ENCODE measurements at places on chromosomes 13 and 19. TPM values are rescaled to one million over a fixed set of nuclear protein-coding genes. Genes with fewer than 3 reads are reported as not detected.

- DNase-seq: no peak
Observed at GRCh38 chr19:21699197-21699596, 68.2 kb downstream of the ZNF100 start.

DNA sequence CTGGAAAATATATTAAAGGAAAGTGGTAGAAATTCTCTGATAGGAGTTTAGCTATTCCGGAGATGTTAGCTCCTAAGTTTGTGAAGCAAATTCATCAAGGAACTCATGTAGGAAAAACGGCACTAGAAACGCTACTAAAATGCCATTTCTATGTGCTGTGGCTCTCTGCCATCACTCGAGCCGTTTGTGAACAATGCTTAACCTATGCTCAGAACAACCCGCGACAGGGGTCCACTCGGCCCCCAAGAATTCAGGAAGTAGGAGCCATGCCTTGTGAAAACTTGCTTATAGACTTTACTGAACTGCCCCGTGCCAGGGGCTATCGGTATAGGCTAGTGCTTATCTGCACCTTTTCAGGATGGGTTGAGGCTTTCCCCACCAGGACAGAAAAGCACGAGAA is 14.2 kb upstream of the SLC15A1 start:
- DNase-seq: no peak

- DNase-seq: no peak
Observed at GRCh38 chr13:44140888-44141724, 232.5 kb upstream of the SERP2 start.

The SPRED3 gene
- 0.90 TPM for total RNA-seq

GRCh38 chr13:114167426-114167825 is 11.6 kb upstream of the CFAP97D2 start:
- no peak for DNase-seq

DNA sequence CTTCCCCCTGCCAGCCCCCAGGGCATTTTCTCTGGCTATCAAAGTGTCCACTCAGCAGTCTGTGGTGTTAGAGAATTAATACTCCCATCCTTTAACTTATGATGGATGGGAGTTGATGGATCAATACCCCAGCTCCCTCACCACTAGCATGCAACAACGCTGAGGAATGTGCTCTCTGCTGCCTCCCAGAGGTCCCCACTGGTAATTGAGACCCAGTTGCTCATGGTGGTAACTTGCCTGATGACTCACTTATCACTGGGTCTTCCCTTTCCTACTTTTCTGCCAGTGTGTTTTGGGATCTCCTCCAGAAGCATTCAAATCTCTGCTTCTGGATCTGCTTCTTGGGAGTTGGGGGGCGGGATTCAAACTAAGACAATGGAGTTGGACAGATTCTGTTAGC is 20.3 kb upstream of the CACNA1A start:
- DNase-seq: peak; percentile 25

The ZNF570 gene
- 5.3 TPM for total RNA-seq

DNA sequence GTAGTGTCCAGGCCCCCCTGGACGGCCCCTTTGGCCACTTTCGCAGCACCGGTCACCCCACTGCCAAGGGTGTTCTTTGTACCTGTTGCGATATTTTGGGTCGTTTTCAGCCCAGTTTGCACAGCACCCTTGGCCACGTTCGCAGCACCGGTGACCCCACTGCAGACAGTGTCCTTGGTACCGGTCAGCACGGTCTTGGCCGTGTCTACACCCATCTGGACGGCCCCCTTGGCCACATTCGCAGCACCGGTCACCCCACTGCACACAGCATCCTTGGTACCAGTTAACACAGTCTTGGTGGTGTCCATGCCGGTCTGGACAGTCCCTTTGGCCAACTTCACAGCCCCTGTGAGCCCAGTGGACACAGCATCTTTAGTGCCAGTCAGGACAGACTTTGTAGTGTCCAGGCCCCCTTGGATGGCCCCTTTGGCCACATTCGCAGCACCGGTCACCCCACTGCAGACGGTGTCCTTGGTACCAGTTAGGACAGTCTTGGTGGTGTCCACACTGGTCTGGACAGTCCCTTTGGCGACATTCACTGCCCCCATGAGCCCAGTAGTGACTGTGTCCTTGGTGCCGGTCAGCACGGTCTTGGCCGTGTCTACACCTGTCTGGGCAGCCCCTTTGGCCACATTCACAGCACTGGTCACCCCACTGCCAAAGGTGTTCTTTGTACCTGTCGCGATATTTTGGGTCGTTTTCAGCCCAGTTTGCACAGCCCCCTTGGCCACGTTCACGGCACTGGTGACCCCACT is 6.8 kb downstream of the PLIN4 start:
- DNase-seq: no peak

The RDH8 gene
- total RNA-seq: not detected

The KLF5 gene
- total RNA-seq: 5.4 TPM

The RGL3 gene
- not detected for total RNA-seq

DNA sequence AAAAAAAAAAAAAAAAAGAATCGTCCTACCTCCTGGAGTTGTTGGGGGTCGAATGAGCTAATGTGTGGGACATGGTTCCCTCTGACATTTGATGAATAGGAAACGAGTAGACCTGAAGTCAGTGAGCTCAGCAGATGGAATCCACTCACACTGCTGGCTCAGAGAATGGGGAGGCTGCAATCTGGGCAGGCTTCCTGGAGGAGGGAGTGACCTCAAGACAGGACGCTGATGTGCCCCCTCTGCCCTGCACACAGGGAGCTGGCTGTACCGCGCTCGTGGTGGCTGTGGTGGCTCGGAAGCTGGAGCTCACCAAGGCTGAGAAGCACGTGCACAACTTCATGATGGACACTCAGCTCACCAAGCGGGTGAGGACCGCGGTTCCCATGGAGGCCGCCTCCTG is 19.8 kb upstream of the ARRDC2 start:
- no peak for DNase-seq

The SLC25A30 gene
- total RNA-seq: 19.0 TPM

The SLC44A2 gene
- 112 TPM for total RNA-seq

- no peak for DNase-seq
Observed at GRCh38 chr13:57425531-57425930, 206.0 kb upstream of the PCDH17 start.

GRCh38 chr13:111456452-111457230 is 136.2 kb downstream of the TEX29 start:
- DNase-seq: no peak

DNA sequence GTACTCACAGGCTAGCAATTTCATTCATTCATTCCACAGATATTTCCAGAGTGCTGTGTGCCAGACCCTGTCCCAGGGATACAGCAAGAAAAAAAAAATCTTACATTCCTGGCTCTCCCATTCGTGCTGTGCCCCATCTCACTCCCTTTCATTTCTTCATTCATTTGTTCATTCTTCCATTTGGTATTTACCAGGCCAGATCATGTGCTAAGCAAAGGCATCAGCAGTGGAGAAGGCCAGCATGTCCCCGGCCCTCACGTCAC is 2.3 kb downstream of the MAP3K10 start:
- no peak for DNase-seq

DNA sequence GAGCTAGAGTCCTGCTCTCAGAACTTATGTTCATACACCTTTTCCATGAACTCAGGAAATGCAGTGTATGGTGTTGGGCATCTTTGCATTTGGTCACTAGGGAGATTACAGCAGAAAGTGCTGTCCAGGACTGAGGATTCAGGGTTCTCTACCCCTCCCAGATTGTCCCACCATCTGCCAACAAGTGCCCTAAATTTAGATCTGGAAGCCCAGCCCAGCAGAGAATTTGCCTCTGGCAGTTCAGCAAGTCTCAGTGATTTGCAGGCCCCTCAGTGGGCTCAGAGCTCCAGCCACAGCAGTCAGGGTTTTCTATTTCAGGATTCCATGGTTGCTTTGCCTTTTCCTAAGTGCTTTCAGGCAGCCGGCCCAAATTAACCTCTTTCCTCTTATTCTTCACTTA is 23.4 kb downstream of the CNFN start:
- no peak for DNase-seq

DNA sequence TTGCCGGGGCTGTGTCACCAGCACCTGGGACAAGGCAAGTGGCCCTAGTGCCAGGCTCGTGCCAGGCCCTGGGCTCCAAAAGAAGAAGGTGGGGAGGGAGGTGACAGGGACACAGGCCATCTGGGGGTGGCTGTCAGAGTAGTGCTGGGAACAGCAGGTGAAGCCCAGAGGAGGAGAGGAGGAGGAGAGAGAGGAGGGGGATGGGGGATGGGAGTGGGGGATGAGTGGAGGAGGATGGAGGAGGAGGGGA is 18.7 kb downstream of the LSM4 start:
- no peak for DNase-seq

Data from activated CD8-positive, alpha-beta T cell treated with anti-CD3 and anti-CD28 coated beads, Interleukin-2, amount 10 ng/mL, durations not matched to agents 7 days and 5 days (primary cell).